ENCODE measurements at places on chromosomes 16 and 17. TPM values are rescaled to one million over a fixed set of nuclear protein-coding genes. Genes with fewer than 3 reads are reported as not detected.

GRCh38 chr16:64469906-64470702 lies 651.8 kb downstream of the CDH11 start:
- no peaks in the 10 kb centered on the region for H3K36me3 ChIP-seq
- no peak overlapping the region for H3K4me3 ChIP-seq
- DNase-seq, result no peak

Gene LRRC75A
- total RNA-seq, result 3.8 TPM

DNA sequence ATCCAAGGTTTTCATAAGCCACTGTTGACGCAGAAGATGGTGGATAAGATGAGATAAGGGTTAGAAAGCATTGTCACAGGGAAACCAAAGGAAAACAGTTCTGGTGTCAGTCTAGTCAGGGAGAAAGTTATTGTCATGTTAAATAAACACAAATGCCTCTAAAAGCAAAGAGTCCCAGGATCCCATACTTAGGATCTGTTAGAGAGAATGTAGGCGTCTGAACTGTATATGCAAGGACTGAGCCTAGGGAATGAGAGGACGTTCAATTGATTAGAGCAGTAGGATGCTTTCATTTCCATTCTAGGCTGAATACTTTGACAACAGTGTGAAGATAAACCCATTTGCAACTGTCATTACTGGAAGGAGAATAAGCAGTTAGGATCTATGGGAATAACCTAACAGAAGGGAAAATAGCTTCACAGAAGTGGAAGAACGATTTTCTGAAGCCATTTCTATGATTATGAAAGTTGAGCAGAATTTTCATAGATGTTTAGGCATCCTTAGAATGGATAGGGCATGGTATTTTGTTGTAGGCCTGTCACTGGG lies 1149.1 kb upstream of the CDH8 start:
- DNase-seq, result no peak
- H3K27ac ChIP-seq, result no peak overlapping the region
- H3K4me3 ChIP-seq, result no peak overlapping the region
- no peaks in the 10 kb centered on the region for H3K36me3 ChIP-seq

GRCh38 chr17:4998027-4998731 lies 429 bp downstream of the KIF1C start:
- no peaks in the 10 kb centered on the region for H3K27me3 ChIP-seq
- H3K36me3 ChIP-seq, result peaks cover 23% of the 10 kb centered on the region
- H3K27ac ChIP-seq, result peak overlapping the region; percentile 94
